Inflammatory macrophage treated with lipopolysaccharide for 4 hours (primary cell): ENCODE measurements at places on chromosomes 1 and 21.

GRCh38 chr1:97976801-97977200 is 56.0 kb upstream of the DPYD start:
- no peak for DNase-seq

- no peak for DNase-seq
Measured at GRCh38 chr21:40043423-40043822, 176.2 kb downstream of the PCP4 start.

DNA sequence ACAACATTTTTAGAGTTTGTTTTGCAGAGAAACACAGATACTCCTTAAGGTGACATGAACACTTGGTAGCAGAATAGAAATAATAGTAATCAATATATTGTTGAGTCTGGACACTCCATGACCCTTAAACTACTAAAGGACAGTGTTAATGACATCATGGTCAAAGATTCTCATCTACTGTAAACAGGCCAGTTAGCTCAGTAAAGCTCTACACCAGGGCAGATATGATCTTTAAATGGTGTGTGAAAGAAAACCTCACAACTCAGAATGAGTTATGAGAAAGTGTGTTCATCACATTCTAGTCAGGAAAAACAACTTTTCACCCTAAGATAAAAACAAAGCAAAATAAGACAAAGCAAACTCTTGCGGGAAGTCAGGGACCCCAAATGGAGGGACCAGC is 58.1 kb upstream of the ADAMTS5 start:
- DNase-seq, result no peak

DNA sequence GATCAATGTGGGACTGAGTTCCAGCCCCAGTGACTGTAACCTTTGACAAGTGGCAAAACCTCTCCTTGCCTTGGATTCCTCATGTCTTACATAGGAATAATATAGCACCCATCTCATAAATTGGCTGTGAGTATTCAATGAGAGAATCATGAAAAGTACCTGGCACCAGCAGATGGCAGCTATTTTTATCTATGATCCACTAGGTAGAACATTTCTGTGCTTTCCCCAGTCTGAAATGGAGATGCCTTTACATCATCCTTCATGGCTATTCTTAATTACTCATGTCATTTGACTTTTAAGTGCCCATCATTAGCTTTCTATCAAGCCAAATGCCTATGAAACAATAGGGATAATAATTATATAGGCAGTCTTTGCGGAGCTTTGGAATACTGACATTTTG is 130.1 kb downstream of the TGFB2 start:
- DNase-seq, result no peak
